ENCODE measurements at places on chromosomes 5 and 9. TPM values are rescaled to one million over a fixed set of nuclear protein-coding genes. Genes with fewer than 3 reads are reported as not detected.
A peak's percentile ranks its signal among the peaks of the same experiment; 100 is the strongest.

Gene RICTOR
- 45.3 TPM for total RNA-seq

Gene SLCO6A1
- not detected for total RNA-seq

DNA sequence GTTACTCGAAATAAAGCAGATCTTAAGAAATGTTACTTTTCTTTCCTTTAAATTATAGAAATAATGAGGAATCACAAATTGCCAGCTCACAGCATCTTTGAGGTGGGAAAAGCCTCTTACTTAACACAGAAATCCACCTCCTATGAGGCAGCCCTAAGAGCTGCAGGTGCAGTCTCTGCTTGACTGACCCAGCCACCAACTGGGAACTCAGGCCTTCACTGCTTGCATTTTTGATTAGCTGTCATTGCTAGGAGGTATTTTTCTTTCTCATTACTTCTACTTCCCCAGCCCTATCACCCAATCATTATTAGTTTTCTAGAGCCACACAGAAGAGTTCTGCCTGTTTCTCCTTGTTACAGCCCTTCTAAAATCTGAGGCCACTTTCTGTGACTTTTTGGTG is 416.5 kb upstream of the KLF4 start:
- no peaks in the 10 kb centered on the region for H3K36me3 ChIP-seq
- H3K4me1 ChIP-seq, result no peaks in the 10 kb centered on the region
- DNase-seq, result no peak
- no peak overlapping the region for H3K4me3 ChIP-seq

DNA sequence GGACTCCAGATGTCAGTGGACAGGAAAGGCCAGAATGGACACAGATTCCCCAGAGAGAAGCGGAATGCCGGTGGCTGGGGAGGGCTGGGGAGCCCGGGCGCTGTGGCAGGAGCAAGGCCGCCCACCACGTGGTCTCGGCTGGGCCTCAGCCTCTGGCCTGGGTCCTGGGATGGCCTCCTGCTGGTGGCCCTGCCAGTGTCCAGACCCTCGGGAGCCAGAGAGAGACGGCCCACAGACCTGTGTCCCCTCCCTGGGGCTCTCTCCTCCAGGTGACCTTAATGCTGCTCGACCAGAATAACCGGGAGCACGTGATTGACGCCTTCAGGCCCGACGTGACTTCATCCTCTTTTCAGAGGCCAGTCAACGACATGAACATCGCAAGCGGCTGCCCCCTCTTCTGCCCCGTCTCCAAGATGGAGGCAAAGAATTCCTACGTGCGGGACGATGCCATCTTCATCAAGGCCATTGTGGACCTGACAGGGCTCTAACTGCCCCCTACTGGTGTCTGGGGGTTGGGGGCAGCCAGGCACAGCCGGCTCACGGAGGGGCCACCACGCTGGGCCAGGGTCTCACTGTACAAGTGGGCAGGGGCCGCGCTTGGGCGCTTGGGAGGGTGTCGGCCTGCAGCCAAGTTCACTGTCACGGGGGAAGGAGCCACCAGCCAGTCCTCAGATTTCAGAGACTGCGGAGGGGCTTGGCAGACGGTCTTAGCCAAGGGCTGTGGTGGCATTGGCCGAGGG is 19.0 kb downstream of the FBXW5 start:
- H3K4me3 ChIP-seq, result no peak overlapping the region
- no peaks in the 10 kb centered on the region for H3K27me3 ChIP-seq
- peak overlapping the region; percentile 98 for H3K27ac ChIP-seq
- no peak for DNase-seq
- peaks cover 56% of the 10 kb centered on the region for H3K4me1 ChIP-seq

Gene GARIN3
- not detected for total RNA-seq

GRCh38 chr5:68818057-68818695 is 275.6 kb upstream of the SLC30A5 start:
- H3K4me3 ChIP-seq, result no peak overlapping the region
- peak overlapping the region; percentile 44 for H3K27ac ChIP-seq
- H3K27me3 ChIP-seq, result no peaks in the 10 kb centered on the region
- DNase-seq, result no peak

DNA sequence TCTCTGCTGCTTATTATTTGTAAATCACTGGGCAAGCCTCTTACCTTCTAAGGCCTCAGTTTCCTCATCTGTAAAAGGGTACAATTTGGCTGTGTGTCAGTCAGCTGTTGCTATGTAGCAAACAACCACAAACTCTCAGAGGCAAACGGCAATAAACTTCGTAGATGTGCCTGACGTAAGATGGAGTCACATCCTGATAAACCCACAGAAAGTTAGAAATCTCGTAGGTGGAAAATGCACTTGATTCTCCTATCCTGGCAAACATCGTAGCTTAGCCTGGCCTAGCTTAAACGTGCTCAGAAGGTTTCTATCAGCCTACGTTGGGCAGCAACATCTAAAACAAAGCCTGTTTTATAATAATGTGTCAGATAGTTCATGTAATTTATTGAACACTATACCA is 35.0 kb upstream of the UNC5A start:
- peaks cover 49% of the 10 kb centered on the region for H3K27me3 ChIP-seq
- H3K36me3 ChIP-seq, result no peaks in the 10 kb centered on the region
- H3K4me1 ChIP-seq, result no peaks in the 10 kb centered on the region
- H3K4me3 ChIP-seq, result no peak overlapping the region

- no peak for DNase-seq
- no peaks in the 10 kb centered on the region for H3K27me3 ChIP-seq
- H3K4me3 ChIP-seq, result no peak overlapping the region
Observed at GRCh38 chr5:41967401-41967800, 42.3 kb downstream of the FBXO4 start.

Gene CAMK2A
- total RNA-seq, result 41.7 TPM

- H3K36me3 ChIP-seq, result no peaks in the 10 kb centered on the region
- H3K27me3 ChIP-seq, result no peaks in the 10 kb centered on the region
- H3K4me1 ChIP-seq, result no peaks in the 10 kb centered on the region
- H3K4me3 ChIP-seq, result no peak overlapping the region
- H3K27ac ChIP-seq, result no peak overlapping the region
Observed at GRCh38 chr5:109614981-109615380, 74.7 kb upstream of the MAN2A1 start.

Gene ECM2
- total RNA-seq, result 4.5 TPM

Gene TUSC1
- total RNA-seq, result 8.3 TPM

- H3K4me1 ChIP-seq, result peaks cover 5% of the 10 kb centered on the region
- H3K27ac ChIP-seq, result no peak overlapping the region
- H3K4me3 ChIP-seq, result no peak overlapping the region
- H3K27me3 ChIP-seq, result no peaks in the 10 kb centered on the region
Observed at GRCh38 chr5:149936700-149937091, 7.9 kb downstream of the PDE6A start.

Gene PCA3
- total RNA-seq, result not detected

DNA sequence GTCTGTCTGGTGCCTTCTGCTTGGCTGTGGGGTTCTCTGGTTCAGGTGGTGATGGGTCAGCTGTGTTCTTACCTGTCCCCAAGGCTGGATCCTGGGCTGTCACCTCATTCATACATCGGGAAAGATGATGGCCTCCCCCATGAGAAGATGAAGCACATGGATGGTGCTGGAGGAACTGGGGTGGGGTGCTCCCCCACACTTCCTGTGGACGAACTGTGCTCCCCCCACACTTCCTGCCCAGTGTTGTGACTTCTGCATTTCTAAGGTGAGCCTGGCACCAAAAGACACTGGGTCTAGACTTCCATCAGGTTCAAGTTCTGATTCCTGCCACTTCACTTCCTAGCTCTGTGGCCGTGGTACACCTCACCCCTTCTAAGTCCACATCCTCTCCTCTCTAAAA is 4.3 kb upstream of the SURF6 start:
- no peaks in the 10 kb centered on the region for H3K27me3 ChIP-seq
- peaks cover 13% of the 10 kb centered on the region for H3K36me3 ChIP-seq
- peaks cover 15% of the 10 kb centered on the region for H3K4me1 ChIP-seq
- no peak for DNase-seq

DNA sequence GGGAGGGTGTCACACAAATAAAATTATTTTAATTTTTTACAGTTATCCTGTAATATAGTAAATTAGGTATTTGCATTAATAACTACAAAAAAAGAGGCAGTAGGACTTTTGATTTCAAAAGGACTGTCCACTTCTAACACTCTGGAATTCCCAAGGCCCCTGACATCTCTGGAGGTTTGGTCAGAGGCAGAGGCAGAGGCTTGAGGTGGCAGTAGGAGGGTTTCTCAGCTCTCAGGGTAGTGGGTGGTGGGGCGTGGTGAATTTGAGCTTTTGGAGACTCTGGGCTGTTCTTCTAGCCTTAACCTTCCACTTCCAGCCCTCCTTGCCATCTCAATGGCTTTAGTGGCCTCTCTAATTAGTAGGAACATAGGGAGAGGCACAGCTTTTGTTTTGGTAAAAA is 22.8 kb downstream of the ATOX1 start:
- H3K27ac ChIP-seq, result no peak overlapping the region
- H3K27me3 ChIP-seq, result no peaks in the 10 kb centered on the region
- H3K36me3 ChIP-seq, result no peaks in the 10 kb centered on the region
- peaks cover 12% of the 10 kb centered on the region for H3K4me1 ChIP-seq
- DNase-seq, result no peak

DNA sequence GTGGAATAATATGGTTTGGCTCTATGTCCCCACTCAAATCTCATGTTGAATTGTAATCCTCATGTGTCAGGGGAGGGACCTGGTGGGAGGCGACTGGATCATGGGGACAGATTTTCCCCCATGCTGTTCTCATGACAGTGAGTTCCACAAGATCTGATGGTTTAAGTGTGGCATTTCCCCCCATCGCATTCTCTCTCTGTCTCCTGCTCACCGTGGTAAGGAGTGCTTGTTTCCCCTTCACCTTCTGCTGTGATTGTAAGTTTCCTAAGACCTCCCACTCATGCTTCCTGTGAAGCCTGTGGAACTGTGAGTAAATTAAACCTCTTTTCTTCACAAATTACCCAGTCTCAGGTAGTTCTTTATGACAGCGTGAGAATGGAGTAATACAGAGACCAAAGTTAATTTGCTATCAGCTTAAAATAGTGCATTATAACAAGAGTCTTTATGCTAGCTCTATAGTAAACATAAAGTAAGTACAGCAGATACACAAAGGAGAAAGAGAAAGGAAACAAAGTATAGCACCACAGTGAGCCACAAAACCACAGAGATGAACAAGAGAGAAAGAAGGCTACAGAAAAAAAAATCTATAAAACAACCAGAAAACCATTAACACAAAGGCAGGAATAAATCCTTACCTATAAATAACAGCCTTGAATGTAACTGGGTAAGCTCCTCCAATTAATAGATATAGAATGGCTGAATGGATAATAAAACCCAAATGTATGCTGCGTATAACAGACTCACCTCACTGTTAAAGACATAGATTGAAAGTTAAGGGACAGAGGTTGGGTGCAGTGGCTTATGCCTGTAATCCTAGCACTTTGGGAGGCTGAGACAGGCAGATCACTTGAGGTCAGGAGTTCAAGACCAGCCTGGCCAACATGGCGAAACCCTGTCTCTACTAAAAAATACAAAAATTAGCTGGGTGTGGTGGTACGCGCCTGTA is 39.7 kb downstream of the RAPGEF6 start:
- H3K27ac ChIP-seq, result no peak overlapping the region
- H3K27me3 ChIP-seq, result no peaks in the 10 kb centered on the region
- no peak overlapping the region for H3K4me3 ChIP-seq
- no peaks in the 10 kb centered on the region for H3K36me3 ChIP-seq
- H3K4me1 ChIP-seq, result peaks cover 9% of the 10 kb centered on the region

DNA sequence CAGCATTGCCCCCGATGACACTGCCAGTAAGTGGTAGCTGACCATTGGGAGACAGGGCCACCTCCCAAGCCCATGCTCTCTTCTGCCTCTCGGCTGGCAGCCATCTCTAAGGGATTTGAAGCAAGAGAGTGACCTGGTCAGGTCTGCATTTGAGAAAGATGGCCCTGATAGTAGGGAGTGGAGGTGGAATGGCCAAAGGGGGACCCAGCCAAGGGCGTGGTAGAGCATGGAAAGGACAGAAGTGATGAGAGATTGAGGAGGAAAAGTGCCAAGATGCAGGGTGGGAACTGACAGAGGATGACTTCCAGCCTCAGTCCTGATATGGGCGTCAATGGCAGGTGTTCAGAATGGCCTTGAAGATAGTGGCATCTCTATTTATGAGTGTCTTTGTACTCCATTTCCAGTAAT is 9.0 kb downstream of the ABL1 start:
- DNase-seq, result peak; percentile 27
- no peak overlapping the region for H3K4me3 ChIP-seq
- H3K36me3 ChIP-seq, result no peaks in the 10 kb centered on the region
- no peak overlapping the region for H3K27ac ChIP-seq
- peaks cover 81% of the 10 kb centered on the region for H3K4me1 ChIP-seq

DNA sequence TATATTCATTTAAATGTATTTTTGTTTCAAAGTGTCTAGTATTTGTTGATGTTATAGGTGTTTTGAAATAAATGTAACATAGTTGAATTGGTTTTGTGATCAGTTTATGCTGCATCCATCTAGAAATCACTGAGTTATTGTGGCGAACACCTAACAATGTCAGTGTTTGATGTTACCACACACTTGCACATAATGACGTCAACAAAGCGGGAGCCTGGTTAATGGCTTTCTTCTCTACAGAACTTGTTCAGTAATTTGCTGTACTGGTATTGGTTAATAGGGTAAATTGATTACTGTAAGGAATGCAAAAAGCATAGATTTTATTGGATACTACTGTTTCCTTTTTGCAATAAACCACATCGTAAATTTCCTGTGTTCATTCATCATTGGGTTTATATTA is 133.0 kb downstream of the ATG10 start:
- DNase-seq, result no peak
- no peak overlapping the region for H3K4me3 ChIP-seq
- H3K36me3 ChIP-seq, result no peaks in the 10 kb centered on the region

DNA sequence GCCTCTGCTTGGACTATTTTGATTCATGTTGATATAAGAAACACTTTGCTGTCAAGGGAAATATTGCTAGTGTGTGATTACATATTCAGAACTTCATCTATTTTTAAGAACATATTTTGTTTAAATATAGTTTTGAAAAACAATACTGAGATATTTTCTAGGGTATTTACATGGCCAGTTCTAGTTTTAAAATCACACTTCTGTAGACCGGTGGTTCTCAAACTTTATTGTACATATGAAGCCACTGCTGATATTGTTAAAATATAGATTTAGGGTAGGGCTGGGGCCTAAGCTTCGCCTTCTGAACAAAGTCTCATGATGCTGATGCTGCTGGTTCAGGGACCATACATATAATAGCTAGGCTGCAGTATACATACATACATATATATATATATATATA is 1000.0 kb downstream of the PTPRD start:
- no peaks in the 10 kb centered on the region for H3K27me3 ChIP-seq
- H3K4me3 ChIP-seq, result no peak overlapping the region

DNA sequence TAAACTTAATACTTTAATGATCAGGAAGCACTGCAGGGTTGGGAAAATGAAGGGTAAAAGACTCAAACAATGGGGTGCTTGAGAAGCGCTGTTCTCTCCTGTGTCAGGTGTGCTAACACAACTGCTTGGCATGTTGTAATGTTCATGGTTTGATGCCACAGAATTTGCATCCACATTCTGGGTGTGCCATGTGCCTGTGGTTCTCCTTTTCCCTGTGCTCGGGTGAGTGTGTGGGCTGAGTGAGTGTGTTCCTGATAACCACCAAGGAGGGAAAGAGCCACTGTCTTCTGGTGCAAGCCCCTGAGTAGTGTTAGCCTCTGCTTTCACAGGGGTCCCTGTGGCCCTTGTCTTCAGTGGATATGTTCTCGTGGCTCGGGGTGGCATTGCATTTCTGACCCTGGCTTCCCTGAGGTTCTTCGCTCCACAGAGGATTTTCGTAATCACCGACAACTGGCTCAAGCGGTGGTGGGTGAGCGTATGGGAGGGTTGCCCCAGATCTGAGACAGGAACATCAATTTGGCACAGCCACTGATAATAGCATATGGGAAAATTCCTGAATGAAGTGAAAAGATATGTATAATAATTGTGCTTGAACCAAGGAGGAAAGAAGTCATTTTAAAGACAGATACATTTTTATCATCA is 102.0 kb downstream of the MVB12B start:
- H3K27ac ChIP-seq, result no peak overlapping the region
- DNase-seq, result no peak
- H3K4me1 ChIP-seq, result no peaks in the 10 kb centered on the region
- no peaks in the 10 kb centered on the region for H3K27me3 ChIP-seq

Gene FAXDC2
- total RNA-seq, result 1.5 TPM

All from psoas muscle (tissue), 8 donors.